Left lung (tissue), 14 donors: ENCODE measurements at places on chromosomes 11 and 22. TPM values are rescaled to one million over a fixed set of nuclear protein-coding genes. Genes with fewer than 3 reads are reported as not detected.

The MFNG gene
- total RNA-seq, result 24.4 TPM

The SLC22A25 gene
- not detected for total RNA-seq

The CHRDL2 gene
- total RNA-seq, result 5.2 TPM

The SLC25A45 gene
- total RNA-seq, result 8.4 TPM

The PNPLA5 gene
- not detected for total RNA-seq

The KCNE3 gene
- total RNA-seq, result 21.2 TPM

The VSIG2 gene
- 16.0 TPM for total RNA-seq

The NUDT22 gene
- 50.6 TPM for total RNA-seq

The SCUBE2 gene
- total RNA-seq, result 3.9 TPM

The CRACR2B gene
- 22.6 TPM for total RNA-seq

- no peak overlapping the region for H3K27ac ChIP-seq
- H3K4me1 ChIP-seq, result no peaks in the 10 kb centered on the region
- H3K36me3 ChIP-seq, result no peaks in the 10 kb centered on the region
- DNase-seq, result no peak
- no peaks in the 10 kb centered on the region for H3K27me3 ChIP-seq
- no peak overlapping the region for H3K4me3 ChIP-seq
These were observed 598.2 kb upstream of the ANO3 start for GRCh38 chr11:25733777-25734176.

GRCh38 chr11:60389279-60389910 lies 6.9 kb upstream of the MS4A14 start:
- H3K36me3 ChIP-seq, result peaks cover 27% of the 10 kb centered on the region
- H3K27ac ChIP-seq, result peak overlapping the region; percentile 64

DNA sequence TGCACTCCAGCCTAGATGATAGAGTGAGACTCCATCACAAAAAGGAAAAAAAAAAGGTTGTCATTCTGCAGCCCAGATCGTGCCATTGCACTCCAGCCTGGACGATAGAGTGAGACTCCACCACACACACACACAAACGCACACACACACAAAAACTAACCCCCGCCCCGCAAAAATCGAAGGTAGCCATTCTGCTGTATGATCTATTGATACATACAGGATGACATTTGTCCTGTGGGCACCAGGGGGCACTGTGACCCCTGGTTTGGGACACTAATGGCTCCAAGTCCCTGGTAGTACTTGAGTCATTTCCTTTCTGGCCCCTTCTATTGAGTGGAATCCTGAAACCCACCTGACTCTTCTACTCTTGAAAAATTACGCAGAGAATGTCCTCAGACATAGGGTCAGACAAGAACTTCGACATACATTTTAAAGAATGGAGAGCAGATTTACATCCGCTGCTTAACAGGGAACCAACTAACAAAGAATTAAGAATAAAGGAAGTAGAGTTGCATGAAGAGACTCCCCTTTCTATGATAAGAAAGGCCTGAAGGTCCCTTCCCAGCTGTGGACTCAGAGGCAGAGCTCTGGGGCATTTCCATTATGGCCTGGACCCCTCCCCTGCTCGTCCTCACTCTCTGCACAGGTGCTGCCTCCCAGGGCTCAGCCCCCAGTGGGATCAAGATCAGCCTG lies 35.0 kb upstream of the PRAME start:
- H3K27me3 ChIP-seq, result no peaks in the 10 kb centered on the region
- no peaks in the 10 kb centered on the region for H3K4me1 ChIP-seq
- no peak for DNase-seq
- H3K36me3 ChIP-seq, result no peaks in the 10 kb centered on the region
- H3K27ac ChIP-seq, result no peak overlapping the region

- no peaks in the 10 kb centered on the region for H3K36me3 ChIP-seq
- DNase-seq, result peak; percentile 59
- H3K4me1 ChIP-seq, result peaks cover 14% of the 10 kb centered on the region
- H3K27ac ChIP-seq, result peak overlapping the region; percentile 59
These were observed 7.6 kb upstream of the LMO2 start for GRCh38 chr11:33899400-33900037.

GRCh38 chr11:91231226-91231625 lies 993.4 kb upstream of the FAT3 start:
- no peak for DNase-seq
- H3K27me3 ChIP-seq, result no peaks in the 10 kb centered on the region
- H3K4me3 ChIP-seq, result no peak overlapping the region
- no peak overlapping the region for H3K27ac ChIP-seq
- no peaks in the 10 kb centered on the region for H3K36me3 ChIP-seq

- H3K4me3 ChIP-seq, result no peak overlapping the region
- H3K27ac ChIP-seq, result no peak overlapping the region
- no peaks in the 10 kb centered on the region for H3K36me3 ChIP-seq
- no peaks in the 10 kb centered on the region for H3K4me1 ChIP-seq
- no peaks in the 10 kb centered on the region for H3K27me3 ChIP-seq
- no peak for DNase-seq
These were observed 1074.3 kb downstream of the BRD1 start for GRCh38 chr22:48753381-48753730.

GRCh38 chr11:24708616-24709015 lies 211.8 kb downstream of the LUZP2 start:
- no peaks in the 10 kb centered on the region for H3K27me3 ChIP-seq
- no peak overlapping the region for H3K27ac ChIP-seq
- H3K36me3 ChIP-seq, result no peaks in the 10 kb centered on the region

GRCh38 chr11:33867561-33867960 lies 24.3 kb downstream of the LMO2 start:
- H3K4me1 ChIP-seq, result no peaks in the 10 kb centered on the region
- DNase-seq, result no peak
- peak overlapping the region; percentile 64 for H3K4me3 ChIP-seq
- H3K27me3 ChIP-seq, result peaks cover 32% of the 10 kb centered on the region

DNA sequence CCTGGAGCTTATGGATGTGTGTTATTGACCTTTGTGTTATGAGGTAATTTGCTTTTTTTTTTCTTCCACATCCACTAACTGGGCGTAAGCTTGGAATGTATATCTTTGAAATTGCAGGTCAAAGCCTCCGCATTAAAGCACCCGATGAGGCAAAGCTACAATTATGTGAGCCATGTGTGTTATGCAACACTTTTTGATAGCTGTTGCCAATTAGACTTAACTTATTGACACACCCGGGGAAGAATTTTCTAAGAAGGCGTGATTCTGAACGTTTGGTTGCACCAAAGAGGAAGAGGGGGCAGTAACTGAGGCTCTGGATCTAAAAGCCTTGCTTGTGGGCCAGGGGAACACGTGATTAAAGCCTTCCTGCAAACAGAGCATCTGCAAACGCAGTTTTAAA lies 610 bp upstream of the TEX12 start:
- H3K27me3 ChIP-seq, result no peaks in the 10 kb centered on the region
- H3K27ac ChIP-seq, result no peak overlapping the region
- no peaks in the 10 kb centered on the region for H3K4me1 ChIP-seq
- no peaks in the 10 kb centered on the region for H3K36me3 ChIP-seq

DNA sequence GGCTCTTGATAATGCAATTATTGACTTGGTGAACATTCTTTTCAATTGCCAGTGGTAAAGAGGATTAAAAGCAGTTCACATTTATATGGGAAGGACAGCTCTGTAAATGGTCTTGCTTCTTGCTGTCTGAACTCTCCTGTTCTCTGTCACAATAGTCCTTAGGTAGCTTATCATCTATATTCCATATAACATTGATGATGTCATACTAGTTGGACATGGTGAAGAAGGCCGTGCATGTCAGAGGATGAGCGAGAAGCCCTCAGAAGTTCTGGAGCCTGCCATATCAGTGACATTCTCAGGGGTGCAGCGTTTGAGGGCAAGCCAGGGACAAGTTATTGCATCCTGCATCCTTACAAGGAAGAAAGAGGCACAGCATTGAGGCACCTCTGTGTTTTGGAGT lies 2.6 kb upstream of the CHKB start:
- no peak overlapping the region for H3K4me3 ChIP-seq
- peaks cover 25% of the 10 kb centered on the region for H3K4me1 ChIP-seq
- H3K27ac ChIP-seq, result no peak overlapping the region
- DNase-seq, result no peak
- no peaks in the 10 kb centered on the region for H3K27me3 ChIP-seq

DNA sequence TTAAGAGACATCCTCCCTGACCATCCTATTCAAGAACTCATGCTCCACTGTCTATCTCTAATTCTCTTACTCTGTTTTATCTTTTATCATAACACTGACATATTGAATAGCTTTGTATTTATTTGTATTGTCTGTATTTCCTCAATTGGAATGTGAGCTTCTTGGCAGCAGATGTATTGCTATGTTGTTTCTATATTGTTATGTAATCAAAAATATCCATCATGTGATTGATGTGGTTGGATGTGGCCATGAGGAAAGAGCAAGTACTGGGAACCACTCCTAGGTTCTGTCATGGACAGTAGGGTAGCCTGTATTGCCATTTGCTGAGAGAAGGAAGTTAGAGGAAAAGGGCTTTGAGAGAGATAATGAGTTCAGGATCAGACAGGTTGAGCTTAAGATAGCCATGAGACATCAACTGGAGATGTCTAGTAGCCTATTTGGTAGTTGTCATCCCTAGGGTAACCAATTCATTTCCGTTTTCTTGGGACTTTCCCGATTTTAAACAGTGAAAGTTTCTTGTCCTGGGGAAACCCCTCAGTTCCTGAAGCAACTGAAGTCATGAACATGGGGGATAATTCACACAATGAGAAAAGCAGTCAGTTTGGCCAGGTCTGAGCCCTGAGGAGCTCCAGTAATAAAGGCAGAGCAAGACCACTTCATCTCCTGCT lies 404.5 kb downstream of the INSC start:
- H3K27me3 ChIP-seq, result no peaks in the 10 kb centered on the region
- H3K4me1 ChIP-seq, result no peaks in the 10 kb centered on the region
- DNase-seq, result no peak
- H3K27ac ChIP-seq, result no peak overlapping the region

DNA sequence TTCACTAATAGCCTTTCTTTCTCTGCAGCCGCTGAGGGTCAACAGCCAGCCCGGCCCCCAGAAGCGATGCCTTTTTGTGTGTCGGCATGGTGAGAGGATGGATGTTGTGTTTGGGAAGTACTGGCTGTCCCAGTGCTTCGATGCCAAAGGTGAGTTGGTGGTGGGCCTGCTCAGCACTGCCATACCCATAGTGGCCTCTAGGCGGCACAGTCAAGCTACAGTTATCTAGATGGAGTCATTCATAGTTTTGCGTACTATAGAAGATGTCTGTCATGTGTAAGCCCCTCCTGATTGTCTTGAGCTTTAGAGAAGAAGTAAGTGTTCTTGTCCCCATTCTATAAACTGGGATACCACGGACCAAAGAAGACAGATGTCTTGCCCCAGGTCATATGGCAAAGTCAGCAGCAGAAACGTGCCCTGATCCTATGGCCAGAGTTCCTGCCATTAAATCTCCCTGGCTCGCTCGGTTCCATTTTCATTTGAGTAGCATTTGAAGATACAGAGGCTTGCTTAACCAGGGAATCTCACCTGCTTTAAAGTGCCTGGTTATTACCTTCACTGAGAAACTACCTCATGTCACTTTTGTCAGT lies 42.1 kb upstream of the CRTAM start:
- no peak overlapping the region for H3K27ac ChIP-seq
- no peak overlapping the region for H3K4me3 ChIP-seq
- no peaks in the 10 kb centered on the region for H3K27me3 ChIP-seq
- H3K36me3 ChIP-seq, result no peaks in the 10 kb centered on the region
- no peaks in the 10 kb centered on the region for H3K4me1 ChIP-seq

- H3K36me3 ChIP-seq, result no peaks in the 10 kb centered on the region
- peaks cover 30% of the 10 kb centered on the region for H3K4me1 ChIP-seq
- peak overlapping the region; percentile 93 for H3K27ac ChIP-seq
- no peaks in the 10 kb centered on the region for H3K27me3 ChIP-seq
These were observed 1.5 kb upstream of the ALDH3B1 start for GRCh38 chr11:68008381-68009337.

- H3K4me3 ChIP-seq, result no peak overlapping the region
- no peak overlapping the region for H3K27ac ChIP-seq
- no peaks in the 10 kb centered on the region for H3K4me1 ChIP-seq
These were observed 18.9 kb upstream of the IGLL1 start for GRCh38 chr22:23598805-23599518.

DNA sequence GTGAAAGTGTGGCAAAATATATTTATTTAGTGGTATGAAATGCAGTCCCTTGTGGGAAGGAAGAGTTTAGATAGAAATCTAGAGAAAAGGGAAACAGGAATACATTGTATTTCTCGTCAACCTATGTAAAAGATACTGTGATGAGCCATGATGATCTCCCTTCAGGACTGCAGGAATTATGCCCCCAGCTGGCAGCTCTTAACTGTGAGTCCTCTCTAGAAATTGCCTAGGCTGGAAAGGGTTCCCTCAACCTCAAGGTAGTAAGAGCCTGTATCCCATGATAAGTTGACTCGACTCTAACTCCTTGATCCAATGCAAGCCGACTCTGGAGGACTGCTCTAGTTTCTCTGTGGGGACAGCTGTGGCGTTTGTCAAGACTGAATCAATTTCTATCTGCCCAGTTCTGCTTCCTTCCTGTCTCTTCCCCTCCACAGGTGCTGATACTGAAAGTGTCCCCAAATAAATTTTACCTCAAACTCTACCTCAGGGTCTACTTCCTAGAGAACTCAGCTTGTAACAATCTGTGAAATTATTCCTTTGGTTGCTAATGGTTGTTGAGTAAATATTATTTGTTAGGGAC lies 897.3 kb downstream of the METTL15 start:
- DNase-seq, result no peak
- H3K4me3 ChIP-seq, result no peak overlapping the region
- H3K27me3 ChIP-seq, result no peaks in the 10 kb centered on the region
- H3K36me3 ChIP-seq, result no peaks in the 10 kb centered on the region

- no peak overlapping the region for H3K27ac ChIP-seq
- no peak overlapping the region for H3K4me3 ChIP-seq
These were observed 6.7 kb upstream of the ARL14EP start for GRCh38 chr11:30316237-30316636.

DNA sequence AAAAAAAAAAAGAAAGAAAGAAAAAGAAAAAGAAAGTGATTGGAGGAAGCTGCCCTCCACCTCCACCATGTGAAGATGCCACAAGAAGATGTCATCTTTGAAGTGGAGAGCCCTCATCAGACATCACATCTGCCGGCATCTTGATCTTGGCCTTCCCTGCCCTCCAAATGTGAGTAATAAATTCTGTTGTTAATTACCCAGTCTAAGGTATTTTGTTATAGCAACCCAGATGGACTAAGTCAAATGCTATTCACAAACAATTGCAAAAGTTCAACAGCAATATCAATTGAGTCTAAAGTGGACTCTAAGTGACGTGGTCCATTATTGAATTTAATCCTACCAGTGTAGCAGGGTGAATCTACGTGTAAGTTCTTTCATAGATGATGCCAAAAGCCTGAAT lies 55.9 kb upstream of the NUP160 start:
- no peak overlapping the region for H3K27ac ChIP-seq
- no peak overlapping the region for H3K4me3 ChIP-seq
- DNase-seq, result no peak
- no peaks in the 10 kb centered on the region for H3K36me3 ChIP-seq

GRCh38 chr22:29454276-29454675 lies 15.9 kb downstream of the RFPL1 start:
- no peak for DNase-seq
- no peaks in the 10 kb centered on the region for H3K27me3 ChIP-seq
- H3K4me3 ChIP-seq, result no peak overlapping the region
- no peaks in the 10 kb centered on the region for H3K36me3 ChIP-seq
- H3K4me1 ChIP-seq, result no peaks in the 10 kb centered on the region

GRCh38 chr11:108112057-108112456 lies 9.3 kb upstream of the ACAT1 start:
- no peak for DNase-seq
- no peak overlapping the region for H3K4me3 ChIP-seq
- H3K36me3 ChIP-seq, result no peaks in the 10 kb centered on the region
